ENCODE measurements at places on chromosomes 3 and 15.

- no peak for DNase-seq
Measured at GRCh38 chr3:116591236-116591635, 118.3 kb upstream of the TUSC7 start.

DNA sequence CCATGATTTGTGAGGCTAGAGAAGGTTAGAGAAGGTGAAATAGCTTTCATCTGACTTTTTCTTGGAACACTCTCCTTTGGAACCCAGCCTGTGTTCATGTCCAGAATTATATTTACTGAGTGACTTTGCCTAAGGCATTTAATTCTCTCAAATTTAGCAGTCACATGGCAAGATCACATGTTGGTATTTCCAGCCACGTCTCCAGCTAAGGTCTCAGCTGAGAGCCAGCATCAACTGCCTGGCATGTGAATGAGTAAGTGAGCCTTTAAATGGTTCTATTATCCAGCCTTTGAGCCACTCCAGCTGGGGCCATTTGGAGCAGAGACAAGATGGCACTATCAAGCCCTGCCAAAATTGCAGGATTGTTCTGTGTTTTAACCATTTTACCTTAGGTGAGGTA lies 130.2 kb upstream of the SGO1 start:
- DNase-seq = peak; percentile 14

DNA sequence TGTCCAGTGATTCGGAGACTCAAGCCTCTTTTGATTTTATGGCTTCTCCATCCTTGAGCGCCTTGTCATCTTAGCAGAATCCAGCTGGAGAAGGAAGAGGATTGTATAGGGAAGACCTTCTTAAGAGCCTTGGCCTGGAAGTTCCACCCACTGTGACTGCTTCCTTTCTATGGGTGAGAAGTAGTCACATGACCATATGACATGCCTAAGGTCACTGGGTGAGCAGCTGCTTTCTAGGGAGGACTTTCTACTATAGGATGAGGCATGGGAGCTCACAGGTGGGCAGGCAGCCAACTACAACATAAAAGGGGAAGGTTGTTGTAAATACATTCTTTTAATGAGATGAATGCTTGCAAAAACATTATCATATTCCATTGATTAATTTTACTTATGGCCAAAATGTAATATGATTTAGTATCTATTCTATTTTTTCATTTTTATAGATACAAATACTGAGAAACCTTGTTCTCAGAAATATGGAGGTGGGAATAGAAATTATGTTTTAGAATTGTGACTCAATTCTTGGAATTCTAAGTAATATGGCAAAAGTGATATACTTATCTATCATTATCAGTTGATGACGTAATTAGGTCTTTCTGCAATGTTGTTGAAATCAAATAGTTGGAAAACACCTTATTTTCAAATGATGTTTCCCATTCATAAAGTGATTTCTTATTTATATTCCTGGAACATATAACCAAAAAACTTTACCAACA lies 53.6 kb upstream of the MINAR1 start:
- DNase-seq = no peak

DNA sequence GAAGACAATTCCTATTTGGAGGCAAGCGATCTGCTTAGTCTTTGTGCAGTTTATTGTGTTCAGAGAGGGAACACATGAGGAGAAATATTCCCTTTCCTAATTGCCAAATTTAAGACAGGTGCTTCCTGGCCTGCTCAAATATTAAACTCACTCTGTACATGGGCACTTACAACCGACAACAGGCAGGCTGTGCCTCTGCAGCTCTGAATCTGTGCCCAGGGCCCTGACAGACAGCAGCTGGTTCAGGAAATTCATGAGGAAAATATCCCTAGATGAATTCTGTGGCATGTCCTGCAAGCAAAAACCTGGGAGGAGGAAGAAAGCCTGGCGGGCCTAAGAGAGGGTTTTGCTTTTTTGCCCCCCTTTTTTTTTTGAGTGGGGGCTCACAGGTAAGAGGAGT lies 169.3 kb upstream of the TRIM42 start:
- no peak for DNase-seq

DNA sequence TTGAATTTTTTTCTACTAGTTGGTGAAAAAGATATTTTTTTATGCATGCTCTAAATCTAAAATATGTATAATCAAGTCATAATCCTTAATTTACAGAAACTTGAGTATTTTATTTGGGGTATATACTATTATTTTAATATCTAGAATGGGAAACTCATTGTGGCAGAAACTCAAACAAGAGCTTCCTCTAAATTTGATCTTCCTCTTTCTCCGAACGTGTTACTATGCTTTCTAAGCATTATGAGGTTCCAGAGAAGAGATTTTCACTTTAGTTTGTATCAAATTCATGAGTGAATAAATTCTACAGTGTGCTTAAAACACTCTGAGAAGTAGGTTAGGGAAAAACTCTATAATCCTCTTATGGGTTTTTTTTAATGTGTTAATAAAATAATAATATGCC lies 173.1 kb downstream of the POTEB3 start:
- no peak for DNase-seq

GRCh38 chr15:68407141-68407885 lies 24.6 kb downstream of the ITGA11 start:
- no peak for DNase-seq

- DNase-seq = no peak
Measured at GRCh38 chr15:36414670-36415069, 164.8 kb upstream of the CDIN1 start.

DNA sequence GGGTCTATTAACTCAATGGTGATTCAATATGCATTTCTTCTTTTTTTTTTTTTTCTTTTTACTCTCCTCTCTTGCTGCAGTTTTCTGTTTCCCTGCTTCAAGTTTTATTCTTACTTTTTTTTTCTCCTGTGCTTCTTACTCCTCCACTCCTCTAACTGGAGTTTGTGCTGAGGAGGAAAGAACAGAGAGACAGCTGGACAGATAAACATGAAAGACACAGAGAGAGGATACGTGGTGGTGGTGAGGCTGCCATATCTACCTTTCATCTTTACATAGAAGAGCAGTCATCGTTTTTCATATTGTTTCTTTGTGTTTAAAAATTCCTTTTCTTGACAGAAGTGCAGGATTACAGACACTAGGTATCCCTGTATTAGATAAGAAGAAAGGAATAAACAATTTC lies 262.8 kb downstream of the OTOL1 start:
- no peak for DNase-seq

GRCh38 chr3:185176750-185177359 lies 24.0 kb upstream of the C3orf70 start:
- DNase-seq = peak; percentile 67

DNA sequence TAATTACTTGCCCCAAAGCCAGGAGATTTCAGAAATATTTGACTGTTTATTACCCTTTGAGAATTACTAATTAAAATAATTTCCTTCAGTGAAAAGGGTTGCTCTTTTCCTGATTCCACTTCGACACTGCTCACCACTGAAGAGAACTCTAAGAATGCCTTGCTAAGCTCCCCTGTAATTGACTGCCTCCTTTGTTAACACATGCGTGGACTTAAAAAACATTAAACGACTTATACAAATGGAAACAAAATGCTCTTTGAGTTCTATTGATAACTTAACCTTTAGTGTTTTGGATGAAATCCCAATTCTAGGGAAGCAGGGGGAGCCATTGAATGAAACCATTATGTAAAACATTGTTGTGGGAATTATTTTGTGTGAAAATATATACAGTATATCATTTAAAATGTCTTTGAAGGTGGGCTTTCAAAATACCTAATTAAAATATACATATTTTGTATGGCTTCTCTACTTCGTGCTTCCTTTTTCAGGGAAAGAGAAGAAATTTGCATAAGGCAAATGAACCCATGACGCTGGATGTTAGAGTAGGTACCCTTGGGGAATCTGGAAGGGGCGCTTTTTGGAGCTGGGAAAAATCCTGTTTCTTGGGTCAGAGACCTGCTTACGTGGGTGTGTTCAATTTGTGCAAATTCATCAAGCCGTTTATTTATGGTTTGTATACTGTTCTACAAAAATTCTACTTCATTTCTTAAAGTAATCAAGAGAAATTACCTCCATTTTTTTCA lies 64.2 kb downstream of the WWTR1 start:
- no peak for DNase-seq

DNA sequence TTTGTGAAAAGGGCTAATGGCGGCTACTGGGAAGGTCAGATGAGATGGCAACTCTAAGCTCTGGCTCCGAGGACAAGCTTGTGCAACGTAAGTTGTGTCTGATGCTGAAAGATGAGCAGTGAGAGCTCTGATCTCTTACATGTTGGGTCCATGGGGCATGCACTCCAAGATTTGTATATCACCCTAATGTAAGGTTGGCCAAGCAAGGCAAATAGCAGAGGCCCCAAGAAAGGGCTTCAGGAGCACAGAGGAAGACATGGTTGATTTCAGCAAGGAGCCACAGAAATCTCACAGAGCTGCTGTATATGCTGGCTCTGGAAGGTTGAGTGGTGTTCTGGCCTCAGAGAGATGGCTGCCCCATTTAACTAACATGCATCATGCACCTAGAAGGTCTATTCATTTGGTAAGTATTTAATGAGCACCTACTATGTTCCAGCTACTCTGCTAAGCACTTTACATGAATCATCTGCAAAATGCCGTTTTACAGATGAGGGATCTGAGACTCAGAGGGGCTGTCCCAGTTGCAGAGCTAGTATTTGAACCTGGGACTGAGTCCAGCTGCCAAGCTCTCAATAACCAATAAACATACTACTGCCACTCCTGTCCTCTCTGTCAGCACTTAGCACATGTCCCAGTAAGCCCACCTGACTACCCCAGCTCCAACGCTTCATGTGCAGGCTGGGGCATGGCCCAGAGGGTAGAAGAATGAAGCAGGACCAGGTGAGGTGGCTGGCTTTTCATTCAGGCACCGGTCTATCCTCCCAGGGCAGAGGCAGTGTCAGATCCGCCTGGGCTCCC lies 27.8 kb upstream of the ATP2B2 start:
- no peak for DNase-seq

GRCh38 chr3:29226706-29227105 lies 54.2 kb upstream of the RBMS3 start:
- DNase-seq = no peak

GRCh38 chr3:140205598-140205997 lies 270.6 kb downstream of the CLSTN2 start:
- DNase-seq = no peak

- DNase-seq = peak; percentile 98
Measured at GRCh38 chr15:101201411-101202174, 50.3 kb downstream of the CHSY1 start.

- DNase-seq = no peak
Measured at GRCh38 chr3:15152184-15152583, 53.2 kb upstream of the RBSN start.

DNA sequence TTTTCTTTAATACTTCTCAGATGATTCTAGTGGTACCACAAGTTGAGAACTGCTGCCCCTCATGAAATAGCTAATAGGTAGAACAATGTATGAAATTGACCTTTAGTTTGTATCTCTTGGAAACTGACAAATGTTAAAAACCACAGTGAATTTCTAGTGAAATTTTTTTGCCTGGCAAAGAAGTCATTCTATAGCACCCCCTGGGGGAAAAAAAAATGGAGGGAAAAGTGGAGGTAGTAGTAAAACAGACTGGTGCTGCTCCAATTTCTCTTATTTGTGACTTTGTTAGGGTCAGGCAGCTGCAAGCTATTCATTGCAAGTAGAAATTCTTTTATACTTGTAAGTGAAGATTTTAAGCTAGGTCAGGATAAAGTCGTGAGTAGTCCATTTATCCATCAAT lies 605.0 kb downstream of the NLGN1 start:
- peak; percentile 36 for DNase-seq

- DNase-seq = peak; percentile 97
Measured at GRCh38 chr15:32682569-32682968, 35.2 kb upstream of the GREM1 start.

DNA sequence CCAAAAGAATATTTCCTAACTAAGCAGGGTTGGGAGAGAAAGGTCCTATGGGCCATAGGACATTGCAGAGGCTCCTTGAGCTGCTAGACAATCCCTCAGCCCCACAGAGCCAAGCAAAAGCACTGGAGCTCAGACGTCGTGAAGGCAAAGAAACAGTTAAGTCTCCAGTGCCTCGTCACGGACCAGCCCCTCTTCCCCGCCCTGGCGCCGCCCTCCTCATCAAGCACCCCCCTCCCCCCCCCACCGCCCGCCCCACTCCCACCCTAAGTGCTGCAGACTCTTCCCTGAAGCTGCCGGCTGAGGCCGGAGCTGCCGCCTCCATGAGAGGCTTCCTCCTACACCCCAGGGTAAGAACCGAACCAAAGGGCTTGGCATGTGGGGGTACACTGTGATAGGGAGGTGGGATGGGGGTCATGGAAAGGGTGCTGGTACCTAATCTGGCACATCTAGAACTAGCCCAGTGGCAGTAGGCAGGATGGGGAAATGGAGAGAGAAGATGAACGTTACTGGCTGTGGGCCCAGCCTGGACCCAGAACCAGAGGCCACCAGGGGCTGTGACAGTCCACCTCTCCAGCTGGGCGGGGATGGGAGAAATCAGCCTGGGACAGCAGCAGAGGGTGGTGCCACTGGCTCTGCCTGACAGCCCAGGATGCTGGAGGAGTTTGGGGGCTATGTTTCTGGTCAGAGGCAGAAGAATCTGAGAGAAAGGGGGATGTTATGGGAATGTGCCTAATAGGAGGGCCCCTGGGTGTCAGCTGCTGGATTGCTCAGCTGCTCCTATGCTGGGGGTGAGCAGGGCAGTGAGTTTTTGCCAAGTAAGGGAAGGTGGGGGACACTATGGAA lies at the start of gene MAP1A:
MAP1A (plus strand) TSS at position 255 of the 843 bp plus-strand sequence. CDS start 3,866 bp downstream, outside the sequence.
- peak; percentile 87 for DNase-seq

GRCh38 chr15:60914360-60914759 lies 314.7 kb downstream of the RORA start:
- no peak for DNase-seq

DNA sequence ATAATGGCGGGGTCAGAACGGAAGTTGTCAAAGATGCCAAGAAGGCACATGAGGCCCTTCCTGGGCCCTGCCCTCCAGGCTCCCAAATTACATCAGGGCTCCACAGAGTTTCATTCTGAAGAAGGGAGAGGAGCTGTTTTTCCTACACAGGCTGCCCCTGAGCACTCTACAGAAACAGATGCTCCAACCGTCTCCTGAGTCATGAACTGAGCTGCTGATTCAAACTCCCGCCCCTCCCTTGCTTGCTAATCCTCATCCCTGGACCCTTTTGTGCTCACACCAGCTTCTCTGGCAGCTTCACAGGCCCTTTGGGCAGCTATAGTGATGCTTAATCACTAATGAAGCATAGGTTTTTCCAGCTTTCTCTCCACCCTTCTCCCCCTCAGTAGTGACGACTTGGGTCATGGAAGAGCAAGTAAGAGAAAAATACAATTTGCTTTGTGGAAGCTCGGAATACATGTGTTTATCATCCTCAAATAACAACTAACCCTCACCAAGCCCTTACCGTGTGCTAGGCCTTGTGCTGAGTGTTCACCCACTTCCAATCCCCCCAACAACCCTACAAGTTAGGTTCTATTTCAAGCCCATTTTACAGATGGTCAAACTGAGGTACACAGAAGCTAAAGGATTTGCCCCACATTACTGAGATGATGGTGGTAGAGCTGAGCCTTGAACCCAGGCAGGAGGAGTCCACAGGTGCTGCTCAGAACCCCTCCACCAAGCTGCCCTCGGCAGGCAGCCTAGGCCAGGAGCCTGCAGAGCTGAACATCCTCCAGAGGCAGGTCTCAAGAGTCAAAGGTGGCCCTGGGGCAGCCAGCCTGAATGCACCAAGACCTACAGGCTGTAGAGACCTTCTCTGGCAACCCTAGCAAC lies 21.9 kb downstream of the MEGF11 start:
- no peak for DNase-seq

All from adipocyte (in vitro differentiated cells).